ENCODE measurements at places on chromosomes 1 and 21. TPM values are rescaled to one million over a fixed set of nuclear protein-coding genes. Genes with fewer than 3 reads are reported as not detected.

DNA sequence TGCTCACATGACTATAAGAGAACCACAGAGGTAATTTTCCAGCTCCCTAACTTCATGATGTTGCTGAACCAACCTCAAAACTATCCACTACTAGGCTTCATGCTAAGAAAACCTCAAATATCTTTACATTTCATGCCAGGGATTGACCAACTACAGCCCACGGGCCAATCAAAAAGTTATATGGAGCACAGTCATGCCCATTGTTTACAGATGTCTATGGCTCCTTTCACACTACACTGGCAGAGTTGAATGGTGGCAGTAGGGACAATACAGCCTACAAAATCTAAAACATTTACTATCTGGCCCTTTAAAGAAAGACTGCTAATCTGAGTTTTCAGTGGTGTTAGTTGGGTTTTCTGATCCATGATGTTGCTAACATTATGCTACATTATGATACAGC, 154.8 kb downstream of the TM2D1 start:
- H3K27me3 ChIP-seq, result no peaks in the 10 kb centered on the region
- H3K36me3 ChIP-seq, result no peaks in the 10 kb centered on the region
- no peak overlapping the region for H3K27ac ChIP-seq
- no peak overlapping the region for H3K4me3 ChIP-seq
- no peaks in the 10 kb centered on the region for H3K4me1 ChIP-seq
- DNase-seq, result no peak

GRCh38 chr1:25161981-25162380, 70.3 kb downstream of the SYF2 start:
- no peak for DNase-seq
- H3K4me3 ChIP-seq, result no peak overlapping the region
- no peaks in the 10 kb centered on the region for H3K27me3 ChIP-seq
- no peaks in the 10 kb centered on the region for H3K4me1 ChIP-seq

Gene RGS1
- total RNA-seq, result 20.8 TPM

Gene MX2
- total RNA-seq, result 3.2 TPM

Gene MATN1
- not detected for total RNA-seq
